Nephron progenitor cell (in vitro differentiated cells): ENCODE measurements at places on chromosomes 11 and 22.

GRCh38 chr11:101051677-101052076, 77.9 kb downstream of the PGR start:
- DNase-seq, result no peak

DNA sequence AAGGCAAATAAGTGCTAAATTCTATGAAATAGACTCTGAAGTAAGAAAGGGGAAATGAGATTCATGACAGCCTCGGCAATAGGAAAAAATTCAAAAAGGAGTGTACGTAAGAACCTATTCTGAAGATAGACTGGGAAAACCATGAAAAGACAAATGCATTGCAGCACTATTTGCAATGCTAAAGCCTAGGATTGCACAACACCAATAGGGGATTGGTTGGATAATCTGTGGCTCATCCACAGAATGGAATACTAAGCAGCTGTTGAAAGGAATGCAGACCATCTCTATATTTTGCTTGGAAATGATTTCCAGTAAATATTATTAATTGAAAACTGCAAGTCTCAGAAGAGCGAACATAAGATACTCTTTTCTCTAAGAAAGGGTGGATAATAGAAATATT, 91.7 kb upstream of the CLMP start:
- DNase-seq, result no peak

- DNase-seq, result no peak
Measured at GRCh38 chr11:45079943-45080719, 66.3 kb upstream of the PRDM11 start.

- no peak for DNase-seq
Measured at GRCh38 chr11:83723999-83724398, 437.8 kb upstream of the CCDC90B start.

- DNase-seq, result no peak
Measured at GRCh38 chr22:41501209-41501608, 32.3 kb downstream of the ACO2 start.

- DNase-seq, result no peak
Measured at GRCh38 chr11:67732045-67732787, 57.8 kb upstream of the ALDH3B2 start.

- DNase-seq, result no peak
Measured at GRCh38 chr11:31651208-31651607, 141.6 kb downstream of the ELP4 start.

DNA sequence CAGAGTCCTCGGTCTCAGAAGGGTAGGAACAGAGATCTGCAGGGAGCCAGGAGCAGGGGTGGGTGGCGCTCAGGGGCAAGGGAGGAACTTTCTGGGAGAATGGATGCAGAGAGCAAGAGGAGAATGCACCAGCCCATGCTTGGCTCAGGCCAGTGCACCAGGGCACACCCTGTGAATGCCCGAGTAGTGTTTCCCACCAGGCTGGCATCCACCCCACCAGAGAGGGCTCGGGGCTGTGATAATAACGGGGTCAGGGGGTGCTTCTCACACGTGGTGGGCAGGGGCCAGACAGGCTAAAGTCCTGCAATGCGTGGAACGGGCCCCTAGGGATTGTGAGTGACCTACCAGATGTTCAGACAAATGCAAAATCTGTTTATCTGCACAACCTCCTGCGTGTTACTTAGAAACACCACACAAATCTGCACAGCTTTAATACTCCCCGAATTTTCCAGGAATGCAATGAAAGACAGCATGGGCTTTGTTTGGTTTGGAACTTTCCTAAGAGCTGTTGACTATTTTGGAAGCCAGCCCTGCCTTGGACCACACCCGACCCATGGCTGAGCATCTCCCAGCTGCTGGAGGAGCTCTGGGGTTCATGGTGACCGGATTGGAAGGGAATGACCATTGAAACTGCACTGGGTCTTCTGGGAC, 368.3 kb downstream of the SHANK2 start:
- no peak for DNase-seq

DNA sequence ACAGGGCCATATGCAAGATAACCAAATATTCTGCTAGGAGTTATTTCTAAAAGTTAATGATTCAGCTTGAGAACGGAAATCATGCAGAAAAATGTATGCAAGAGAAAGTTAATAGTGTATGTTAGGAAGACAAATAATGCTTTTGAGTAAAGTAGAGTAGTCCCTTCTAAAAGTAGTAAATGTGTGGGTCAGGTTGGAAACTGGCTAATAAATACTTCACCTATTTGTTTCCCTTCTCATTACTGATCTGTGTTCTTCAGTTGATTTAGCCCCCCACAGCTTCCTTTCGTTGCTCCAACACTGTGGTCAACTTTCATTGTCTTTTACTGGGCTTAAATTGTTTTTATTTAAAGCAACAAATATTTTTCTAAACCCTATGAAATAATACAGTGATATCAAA, 444.2 kb downstream of the CNTN5 start:
- no peak for DNase-seq
